ENCODE measurements at places on chromosomes 7 and 10.

- no peak for DNase-seq
Measured at GRCh38 chr7:44678101-44678470, 70.6 kb upstream of the ZMIZ2 start.

- DNase-seq = no peak
Measured at GRCh38 chr10:103643381-103643780, 149.9 kb downstream of the NEURL1 start.

- DNase-seq = no peak
Measured at GRCh38 chr10:3955955-3956617, 171.1 kb upstream of the KLF6 start.

DNA sequence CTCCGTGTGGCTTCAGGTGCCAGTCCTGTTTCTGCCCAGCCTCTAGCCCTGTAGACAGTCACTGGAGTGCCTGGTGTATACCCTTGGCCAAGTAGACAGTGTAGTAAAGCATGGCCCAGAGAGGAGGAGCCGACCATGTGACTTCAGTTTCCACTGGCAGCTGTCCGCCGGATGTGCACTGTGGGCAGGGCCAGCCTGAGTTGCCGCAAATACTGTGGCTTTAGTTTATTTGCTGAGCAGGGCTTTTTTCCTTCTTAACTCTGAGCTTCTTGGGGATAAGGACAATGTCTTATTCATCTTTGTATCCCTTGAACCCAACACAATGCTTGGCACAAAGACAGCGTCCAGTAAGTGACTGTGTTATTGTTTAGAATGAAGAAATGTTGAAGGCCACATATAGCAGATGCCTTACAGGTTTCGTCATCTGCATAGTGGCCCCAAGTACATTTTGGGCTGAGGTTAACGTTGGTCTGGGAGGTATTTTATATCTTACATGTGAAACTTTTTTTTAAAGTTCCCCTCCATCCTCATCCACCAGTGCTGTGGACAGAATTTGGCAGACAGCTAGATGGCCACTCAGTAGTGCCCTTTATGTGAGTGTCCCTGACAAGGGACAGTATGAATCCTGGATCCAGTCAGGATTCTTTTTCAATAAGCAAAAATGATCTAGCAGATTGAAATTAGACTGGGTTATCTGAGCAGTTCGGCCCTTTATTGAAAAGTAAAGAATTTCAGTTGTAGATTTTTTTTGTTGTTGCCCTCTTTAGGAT lies 40.6 kb downstream of the CYP17A1 start:
- DNase-seq = no peak

GRCh38 chr7:105001652-105002184 lies 12.3 kb upstream of the KMT2E start:
- DNase-seq = no peak

DNA sequence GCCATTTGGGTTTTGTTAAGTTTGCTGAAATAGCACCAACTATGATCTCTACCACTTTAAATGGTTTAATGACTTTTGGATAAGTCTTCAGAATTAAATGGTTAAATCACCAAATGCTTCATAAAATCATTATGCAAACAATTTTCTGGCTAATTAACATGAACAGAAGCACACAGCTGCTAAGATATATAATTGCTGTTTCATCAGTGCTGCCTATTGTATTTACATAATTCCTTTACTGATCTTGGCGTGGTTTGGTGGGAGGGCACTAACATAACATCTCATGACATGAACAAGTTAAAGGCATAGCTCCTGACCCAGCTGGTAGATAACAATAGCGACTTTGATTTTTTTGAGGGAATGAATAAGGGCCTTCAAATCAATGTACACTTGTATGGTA lies 94.1 kb downstream of the FZD1 start:
- no peak for DNase-seq

DNA sequence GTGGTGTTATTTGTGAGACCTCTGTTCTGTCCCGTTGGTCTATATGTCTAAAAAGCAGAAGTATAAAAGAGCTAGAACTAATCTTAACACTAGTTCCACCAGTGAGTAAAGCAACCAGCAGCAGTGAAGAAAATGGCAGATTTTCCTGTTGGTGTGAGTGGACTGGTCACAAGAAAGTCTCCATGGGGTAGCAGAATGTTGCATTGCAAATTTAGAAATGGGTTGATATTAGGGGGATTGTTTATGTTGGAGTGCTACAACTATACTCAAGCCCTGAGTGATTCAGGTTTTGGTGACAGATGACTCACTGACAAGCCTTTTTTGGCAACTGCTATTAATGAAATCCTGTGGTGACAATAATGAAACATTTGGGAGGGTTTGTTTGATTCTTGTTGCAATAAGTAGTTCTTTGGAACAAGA lies 5.6 kb downstream of the AVL9 start:
- no peak for DNase-seq

DNA sequence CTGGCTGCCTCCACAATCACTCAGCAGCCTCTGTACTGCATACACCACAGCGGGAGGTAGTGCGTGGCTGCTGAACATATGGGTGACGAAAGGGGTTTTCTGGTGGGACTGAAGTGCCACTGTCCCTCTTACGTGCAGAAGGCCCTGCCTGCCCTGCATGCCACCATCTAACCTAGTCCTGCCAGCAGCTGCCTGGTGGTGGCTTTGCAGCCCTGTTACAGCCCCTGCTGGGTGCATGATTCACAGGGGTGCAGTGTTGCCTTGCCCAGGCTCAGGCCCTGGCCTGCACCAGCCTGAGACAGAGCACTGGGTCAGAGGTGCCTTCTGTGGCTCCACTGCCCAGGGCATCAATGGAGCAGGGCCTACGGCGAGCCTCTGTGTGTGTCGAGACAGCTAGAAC lies 50.1 kb downstream of the SYPL1 start:
- DNase-seq = no peak

GRCh38 chr7:23472046-23472445 lies 1.8 kb upstream of the IGF2BP3 start:
- DNase-seq = no peak

- no peak for DNase-seq
Measured at GRCh38 chr10:61541960-61542359, 88.8 kb upstream of the TMEM26 start.

GRCh38 chr7:30285067-30285535 lies 704 bp downstream of the ZNRF2 start:
- no peak for DNase-seq

DNA sequence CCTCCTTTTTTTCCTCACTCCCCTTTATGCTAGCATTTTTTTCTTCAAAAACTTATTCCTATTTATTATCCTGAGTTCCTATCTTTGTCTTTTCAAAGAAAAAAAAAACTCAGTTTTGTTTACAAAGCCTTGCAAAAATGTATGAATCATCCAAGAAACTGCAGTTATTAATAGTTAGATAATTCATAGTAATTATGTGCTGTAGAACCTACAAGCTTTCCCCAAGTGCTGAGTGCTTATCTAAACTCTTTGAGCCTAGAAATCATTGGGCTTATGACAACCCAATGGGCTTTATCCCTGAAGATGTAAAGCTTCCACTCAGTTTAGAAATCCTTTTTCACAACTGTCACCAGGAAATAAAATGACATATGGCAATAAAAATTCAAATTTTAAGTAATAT lies 145.9 kb upstream of the WNT16 start:
- no peak for DNase-seq

DNA sequence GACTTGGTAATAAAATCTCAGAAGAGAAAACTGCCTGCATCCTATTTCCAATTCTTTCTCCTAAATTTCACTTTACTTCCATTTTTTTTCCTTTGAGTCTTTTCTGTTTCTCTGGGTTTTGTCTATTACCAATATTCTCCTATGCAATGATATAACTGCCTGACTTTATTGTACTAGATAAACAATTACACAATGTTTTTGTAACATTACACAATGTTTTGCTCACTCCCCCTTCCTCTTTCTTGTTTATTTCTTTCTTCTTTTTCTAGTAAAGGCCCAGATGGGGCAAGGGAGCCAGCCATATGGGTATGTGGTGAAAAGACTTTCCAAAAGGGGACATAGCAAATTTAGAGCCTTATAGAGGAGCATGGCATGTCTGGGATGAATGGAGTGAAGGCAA lies 278.7 kb upstream of the PHYHIPL start:
- no peak for DNase-seq

- DNase-seq = no peak
Measured at GRCh38 chr7:41842956-41843355, 140.1 kb upstream of the INHBA start.

DNA sequence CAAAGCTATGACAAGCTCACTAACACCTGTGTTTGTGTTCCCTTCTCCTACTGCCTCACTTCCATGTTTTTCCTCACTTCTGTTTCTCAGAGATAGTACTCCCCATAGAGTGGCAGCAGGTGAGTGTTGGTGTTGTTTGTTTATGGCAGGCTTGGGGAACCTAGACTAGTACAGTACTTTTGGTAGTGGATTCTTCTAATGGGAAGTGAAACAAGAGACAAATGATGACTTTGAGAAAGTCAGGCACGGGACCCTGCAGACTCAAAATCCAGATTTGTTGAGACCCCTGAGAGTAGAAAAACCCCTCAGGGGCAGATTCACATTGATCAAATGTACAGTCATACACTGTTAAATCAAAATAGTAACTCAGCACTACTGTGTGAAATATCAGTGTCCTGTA lies 6.4 kb upstream of the CFAP69 start:
- no peak for DNase-seq

- DNase-seq = no peak
Measured at GRCh38 chr10:90579602-90580242, 278.1 kb downstream of the HTR7 start.

GRCh38 chr10:61140765-61141392 lies 196.9 kb upstream of the RHOBTB1 start:
- peak; percentile 16 for DNase-seq

DNA sequence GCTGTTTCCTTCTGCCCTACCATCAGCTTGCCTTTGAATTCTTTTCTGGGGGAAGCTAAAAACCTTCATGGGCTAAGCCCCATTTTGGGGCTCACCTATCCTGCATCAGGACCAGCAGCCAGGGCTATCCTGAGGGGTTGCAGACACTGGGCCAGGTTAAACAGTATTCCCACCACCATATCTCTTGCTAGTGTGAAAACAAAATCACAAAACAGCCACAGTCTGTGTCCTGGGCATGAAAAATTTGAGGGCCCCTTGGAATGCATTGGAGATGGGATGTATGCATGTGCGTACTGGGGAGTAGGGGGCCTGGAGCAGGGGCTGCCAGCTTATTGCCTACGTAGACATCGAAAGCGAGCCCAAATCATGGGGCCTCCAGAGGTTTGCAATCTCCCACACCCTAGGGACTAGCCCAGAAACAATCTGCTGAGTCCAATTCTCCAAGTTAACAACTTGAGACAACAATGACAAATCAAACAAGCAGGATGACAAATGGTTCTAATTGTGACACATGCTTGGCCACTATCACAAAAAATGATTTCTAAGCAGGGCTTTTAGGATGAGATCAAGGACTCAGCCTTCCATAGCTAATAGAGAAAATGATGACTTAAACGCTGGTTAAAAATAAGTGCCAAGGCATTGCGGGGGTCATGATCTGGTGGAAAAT lies 557.1 kb downstream of the KCNMA1 start:
- DNase-seq = no peak

GRCh38 chr7:129367700-129368388 lies 66.4 kb upstream of the STRIP2 start:
- DNase-seq = peak; percentile 70

DNA sequence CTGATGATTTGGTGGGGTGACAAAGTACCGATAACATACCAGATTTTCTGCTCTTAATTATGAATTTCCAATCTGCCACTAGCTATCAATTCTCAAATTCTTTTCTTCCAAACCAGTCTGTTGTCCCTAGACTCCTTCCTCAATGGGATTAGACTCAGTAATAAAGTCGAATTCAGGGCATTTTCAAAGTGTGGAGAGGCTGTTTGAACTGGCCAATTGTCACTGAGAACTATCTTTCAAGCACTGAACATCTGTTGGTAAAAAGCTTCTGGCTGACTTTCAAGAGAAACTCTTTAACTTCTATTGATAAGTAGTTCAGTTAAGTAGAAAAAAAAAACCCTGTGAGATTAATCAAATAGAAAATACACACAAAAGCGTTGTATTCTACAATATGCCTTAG lies 108.9 kb downstream of the SAMD9 start:
- no peak for DNase-seq

DNA sequence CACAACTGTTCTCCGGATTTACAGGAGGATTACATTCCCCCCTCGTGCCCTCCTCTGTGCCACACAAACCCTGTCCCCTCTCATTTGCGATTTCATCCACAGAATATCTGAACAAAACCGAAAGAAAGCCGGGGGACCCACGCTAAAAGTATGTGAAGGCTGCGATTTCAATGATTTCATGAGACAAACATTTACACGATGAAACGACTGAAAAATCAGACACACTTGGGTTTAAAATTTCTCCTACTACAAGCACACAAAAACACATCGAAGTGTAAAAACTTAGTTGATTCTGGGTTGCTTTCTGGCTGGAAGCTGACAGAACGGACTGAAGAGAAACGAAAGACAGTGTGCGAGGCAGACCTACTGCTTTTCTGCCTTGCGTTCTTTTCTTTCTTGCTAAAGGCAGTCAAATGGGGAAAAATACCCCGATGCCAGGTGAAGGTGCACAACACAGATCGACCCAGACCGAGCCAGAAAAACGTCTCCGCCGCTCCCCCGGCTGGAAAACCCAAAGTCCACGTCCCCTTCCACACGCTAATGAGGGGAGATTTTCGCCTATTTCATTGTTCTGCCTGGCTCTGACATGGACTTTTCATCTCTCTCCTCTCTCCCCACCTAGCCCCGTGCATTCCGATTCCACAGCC lies 1.2 kb downstream of the HIPK2 start:
- peak; percentile 45 for DNase-seq

DNA sequence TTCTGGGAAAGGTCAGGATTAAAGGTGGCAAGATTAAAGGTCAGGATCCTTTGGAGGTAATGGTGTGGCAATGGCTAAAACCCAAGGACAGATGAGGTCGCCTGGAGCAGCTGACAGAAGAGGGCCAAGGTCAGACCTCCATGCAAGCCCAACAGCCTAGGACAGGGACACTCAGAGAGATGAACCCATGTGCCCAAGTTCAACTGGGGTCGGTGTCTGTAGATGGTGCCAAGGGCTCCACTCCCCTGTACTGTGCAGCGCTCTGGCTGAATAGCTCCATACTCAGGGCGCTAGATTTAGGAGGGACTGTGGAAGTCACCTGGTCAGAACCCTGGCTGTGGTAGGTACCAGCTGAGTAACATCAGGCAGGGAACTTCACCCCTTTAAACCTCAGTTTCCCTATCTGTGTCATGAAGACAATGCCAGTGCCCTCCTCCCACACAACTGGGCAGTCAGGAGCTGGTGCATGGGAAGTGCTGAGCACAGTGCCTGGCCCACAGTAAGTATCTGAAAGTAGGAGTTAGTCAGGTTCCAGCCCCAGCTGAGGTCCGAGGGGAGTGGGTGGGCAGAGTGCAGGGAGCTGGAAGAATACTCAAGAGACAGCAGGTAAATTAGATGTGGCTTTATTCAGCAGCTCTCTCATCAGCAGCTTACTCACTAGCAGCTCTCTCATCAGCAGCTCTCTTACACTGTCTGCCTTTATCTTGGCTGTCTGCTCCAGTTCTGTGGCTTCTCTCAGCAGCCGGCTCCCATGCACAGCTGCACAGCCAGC lies 327.1 kb downstream of the GLRX3 start:
- DNase-seq = no peak

DNA sequence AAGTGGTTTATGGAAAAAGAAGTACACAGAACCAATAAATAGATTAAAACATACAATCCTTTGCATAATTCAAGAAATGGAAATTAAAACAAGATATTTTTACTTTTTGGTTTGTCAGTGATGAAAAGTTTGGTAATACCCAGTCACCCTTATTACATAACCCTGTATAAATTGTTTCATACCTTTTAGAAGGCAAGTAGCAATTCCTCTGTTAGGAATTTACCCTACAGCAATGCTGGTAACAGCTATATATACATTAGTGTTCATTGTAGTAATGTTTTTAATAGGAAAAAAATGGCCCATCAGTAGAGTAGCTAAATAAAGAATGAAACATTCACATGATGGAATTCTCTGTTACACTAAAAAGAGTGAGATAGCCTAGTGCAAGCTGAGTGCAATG lies 42.7 kb downstream of the PTPN12 start:
- no peak for DNase-seq
